HFFc6 (cell line): ENCODE measurements at places on chromosomes 3 and 15. TPM values are rescaled to one million over a fixed set of nuclear protein-coding genes. Genes with fewer than 3 reads are reported as not detected.

SEMA6D gene
- total RNA-seq: 1.6 to 2.4 TPM (median 2.3 TPM) in 3 replicates

GRCh38 chr3:58004973-58005372 is 3.2 kb upstream of the FLNB start:
- H3K4me3 ChIP-seq: peak overlapping the region; percentile 26; the same call in 1 of the 2 replicates
- peaks cover 3% of the 10 kb centered on the region for H3K27me3 ChIP-seq
- H3K36me3 ChIP-seq: peaks cover 6% of the 10 kb centered on the region; the same call in 1 of the 2 replicates
- peaks cover 45% of the 10 kb centered on the region for H3K4me1 ChIP-seq
- peak overlapping the region; percentile 99 for H3K27ac ChIP-seq

DNA sequence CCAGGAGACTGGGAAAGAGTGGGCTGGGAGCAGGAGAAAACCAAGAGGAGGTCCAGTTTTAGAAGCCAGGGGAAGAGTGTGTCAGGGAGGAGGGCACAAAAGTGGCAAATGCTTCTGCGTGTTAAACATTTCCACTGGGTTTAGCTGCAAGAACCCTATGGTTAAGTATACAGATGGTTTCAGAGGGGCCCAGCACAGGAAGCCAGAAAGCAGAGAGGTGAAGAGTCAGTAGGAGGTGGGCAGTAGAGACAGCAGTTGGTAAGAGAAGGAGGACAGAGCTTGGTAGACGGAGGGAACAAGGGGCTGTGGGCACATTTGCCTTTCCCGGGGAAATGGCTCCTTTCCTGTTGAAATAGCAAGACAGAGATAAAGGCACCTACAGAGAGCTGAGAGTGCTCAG is 133.8 kb downstream of the EPHB1 start:
- no peak overlapping the region for H3K27ac ChIP-seq
- H3K4me3 ChIP-seq: no peak overlapping the region
- H3K36me3 ChIP-seq: no peaks in the 10 kb centered on the region

DNA sequence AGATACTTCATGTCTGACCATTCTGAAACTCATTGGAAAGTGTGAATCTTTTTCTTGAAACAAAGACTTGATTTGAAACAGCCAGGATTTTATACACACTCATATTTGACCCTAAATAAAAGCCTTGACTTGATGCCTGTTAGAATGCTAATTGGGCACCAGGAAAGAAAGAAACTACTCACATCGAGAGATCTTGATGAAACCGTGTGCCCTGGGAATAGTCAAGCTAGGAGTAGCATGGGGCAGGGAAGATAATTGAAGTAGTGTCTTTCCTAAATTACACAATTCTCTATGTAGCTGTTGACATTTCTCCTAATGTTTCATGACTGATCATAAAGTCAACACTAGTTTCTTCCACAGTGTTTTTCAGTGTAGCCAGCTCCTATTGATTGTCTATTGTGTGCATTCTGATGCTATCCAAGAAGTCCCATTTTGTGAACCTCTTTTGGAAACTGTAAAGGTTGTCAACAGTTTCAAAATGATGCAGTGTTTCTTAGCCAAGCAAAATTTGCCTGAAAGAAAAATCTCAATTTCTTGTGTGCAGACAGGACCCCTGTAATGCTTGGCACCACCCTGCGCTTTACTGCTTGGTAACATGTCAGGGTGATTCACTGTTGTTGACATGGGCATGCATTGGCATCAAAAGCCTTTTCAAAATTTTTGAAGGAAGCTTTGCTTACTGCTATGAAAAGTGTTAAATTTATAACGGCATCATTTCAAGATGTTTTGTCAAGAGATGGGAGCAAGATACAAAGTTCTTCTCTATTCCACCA is 52.5 kb upstream of the OTOL1 start:
- no peaks in the 10 kb centered on the region for H3K36me3 ChIP-seq
- H3K4me1 ChIP-seq: no peaks in the 10 kb centered on the region
- no peaks in the 10 kb centered on the region for H3K27me3 ChIP-seq
- no peak overlapping the region for H3K4me3 ChIP-seq
- H3K27ac ChIP-seq: no peak overlapping the region
- DNase-seq: no peak

GRCh38 chr15:80494351-80494751 is 90.2 kb downstream of the ARNT2 start:
- peaks cover 20% of the 10 kb centered on the region for H3K36me3 ChIP-seq
- H3K27ac ChIP-seq: peak overlapping the region; percentile 87
- H3K4me3 ChIP-seq: peak overlapping the region; percentile 31
- peaks cover 2% of the 10 kb centered on the region; the same call in 1 of the 2 replicates for H3K27me3 ChIP-seq

GRCh38 chr15:81776976-81777375 is 268.8 kb downstream of the MEX3B start:
- H3K4me1 ChIP-seq: no peaks in the 10 kb centered on the region
- no peak overlapping the region for H3K27ac ChIP-seq
- H3K36me3 ChIP-seq: no peaks in the 10 kb centered on the region
- no peak for DNase-seq

CCDC33 gene
- not detected in 3 replicates for total RNA-seq

- no peaks in the 10 kb centered on the region for H3K36me3 ChIP-seq
- no peak overlapping the region for H3K27ac ChIP-seq
- no peaks in the 10 kb centered on the region for H3K4me1 ChIP-seq
- no peak for DNase-seq
- H3K27me3 ChIP-seq: no peaks in the 10 kb centered on the region; the same call in none of the 2 replicates
These were observed 246.5 kb upstream of the MDFIC2 start for GRCh38 chr3:70558956-70559355.

B3GALNT1 gene
- 0.39 to 4.0 TPM (median 3.2 TPM) in 3 replicates for total RNA-seq

KNG1 gene
- not detected in 3 replicates for total RNA-seq

DNA sequence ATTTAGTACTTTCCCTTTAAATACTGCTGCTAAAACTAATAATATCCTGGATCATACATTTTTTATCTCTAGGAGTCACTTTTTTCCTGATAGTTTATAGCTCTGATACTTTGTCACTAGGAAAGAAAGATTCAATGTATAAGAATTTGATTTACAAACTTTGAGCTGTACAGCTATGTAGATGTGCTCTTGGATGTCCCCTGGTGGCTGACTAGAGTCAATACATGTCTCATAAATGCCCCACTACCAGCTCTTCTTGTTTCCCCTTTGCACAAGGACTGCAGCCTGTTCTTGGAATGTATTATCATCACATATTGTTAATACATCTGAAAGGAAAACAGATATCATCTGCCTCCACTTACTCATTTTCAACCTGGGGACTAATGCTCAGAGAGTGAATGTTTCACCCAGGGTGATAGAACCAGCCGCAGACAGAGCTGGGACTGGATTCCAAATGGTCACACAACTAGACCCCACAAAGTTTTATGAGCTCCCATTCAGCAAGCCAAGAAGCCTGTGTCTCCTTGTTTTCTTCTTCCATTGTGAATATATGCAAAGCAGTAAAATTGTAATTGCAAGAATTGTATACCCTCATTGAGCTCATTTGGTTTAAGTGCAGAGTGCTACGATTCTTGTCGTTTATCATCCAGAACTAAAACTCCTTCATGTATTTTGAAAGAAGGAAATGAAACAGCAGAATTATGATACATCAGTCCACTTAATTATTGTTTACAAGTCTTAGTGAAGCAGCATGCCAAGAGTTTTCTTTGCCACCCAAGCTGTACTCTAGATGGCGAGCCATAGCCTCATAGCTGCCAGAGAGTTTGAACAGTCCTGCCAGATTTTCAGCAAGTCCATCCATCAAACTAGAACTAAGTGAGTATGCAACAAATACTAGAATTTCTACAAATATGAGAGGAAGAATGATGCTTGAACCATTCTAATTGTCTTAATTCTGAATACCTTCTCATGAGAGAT is 261.6 kb upstream of the LMCD1 start:
- no peaks in the 10 kb centered on the region for H3K27me3 ChIP-seq
- peak; percentile 29 for DNase-seq
- no peaks in the 10 kb centered on the region for H3K4me1 ChIP-seq
- H3K27ac ChIP-seq: no peak overlapping the region
- H3K36me3 ChIP-seq: no peaks in the 10 kb centered on the region

AADACL2 gene
- not detected in 2 replicates for total RNA-seq

- H3K36me3 ChIP-seq: peaks cover 5% of the 10 kb centered on the region; the same call in 1 of the 2 replicates
- H3K4me3 ChIP-seq: no peak overlapping the region; the same call in 1 of the 2 replicates
- peak overlapping the region; percentile 74 for H3K27ac ChIP-seq
- DNase-seq: peak; percentile 88
- peaks cover 58% of the 10 kb centered on the region for H3K4me1 ChIP-seq
- no peaks in the 10 kb centered on the region for H3K27me3 ChIP-seq
These were observed 40.7 kb upstream of the LMCD1 start for GRCh38 chr3:8460815-8461456.

GRCh38 chr15:99656205-99656604 is 77.0 kb downstream of the LYSMD4 start:
- H3K4me1 ChIP-seq: peaks cover 10% of the 10 kb centered on the region
- no peaks in the 10 kb centered on the region for H3K27me3 ChIP-seq
- no peak overlapping the region for H3K4me3 ChIP-seq
- H3K36me3 ChIP-seq: peaks cover 18% of the 10 kb centered on the region
- H3K27ac ChIP-seq: no peak overlapping the region

DNA sequence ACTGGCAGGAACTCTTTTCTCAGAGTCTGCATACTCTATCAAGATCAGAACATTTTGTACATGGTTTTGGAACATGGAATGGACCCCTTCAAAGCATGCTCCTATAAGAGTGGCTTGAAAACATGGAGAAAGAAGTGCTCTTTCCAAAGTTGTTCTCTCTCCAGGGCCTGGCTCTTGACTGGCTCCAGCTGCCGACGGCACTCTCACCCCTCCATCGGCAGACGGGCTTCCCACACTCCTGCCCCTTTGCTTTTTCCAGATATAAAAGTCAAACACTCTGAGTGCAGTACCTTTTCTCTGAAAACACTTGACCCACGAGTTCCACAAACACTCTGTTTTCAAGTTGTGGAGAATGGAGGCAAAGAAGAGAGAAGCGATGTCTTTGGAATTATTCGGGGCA is 72.5 kb upstream of the ONECUT1 start:
- no peaks in the 10 kb centered on the region for H3K36me3 ChIP-seq
- H3K27ac ChIP-seq: no peak overlapping the region
- DNase-seq: no peak
- no peak overlapping the region for H3K4me3 ChIP-seq
- no peaks in the 10 kb centered on the region; the same call in 1 of the 2 replicates for H3K27me3 ChIP-seq
- H3K4me1 ChIP-seq: no peaks in the 10 kb centered on the region

DNA sequence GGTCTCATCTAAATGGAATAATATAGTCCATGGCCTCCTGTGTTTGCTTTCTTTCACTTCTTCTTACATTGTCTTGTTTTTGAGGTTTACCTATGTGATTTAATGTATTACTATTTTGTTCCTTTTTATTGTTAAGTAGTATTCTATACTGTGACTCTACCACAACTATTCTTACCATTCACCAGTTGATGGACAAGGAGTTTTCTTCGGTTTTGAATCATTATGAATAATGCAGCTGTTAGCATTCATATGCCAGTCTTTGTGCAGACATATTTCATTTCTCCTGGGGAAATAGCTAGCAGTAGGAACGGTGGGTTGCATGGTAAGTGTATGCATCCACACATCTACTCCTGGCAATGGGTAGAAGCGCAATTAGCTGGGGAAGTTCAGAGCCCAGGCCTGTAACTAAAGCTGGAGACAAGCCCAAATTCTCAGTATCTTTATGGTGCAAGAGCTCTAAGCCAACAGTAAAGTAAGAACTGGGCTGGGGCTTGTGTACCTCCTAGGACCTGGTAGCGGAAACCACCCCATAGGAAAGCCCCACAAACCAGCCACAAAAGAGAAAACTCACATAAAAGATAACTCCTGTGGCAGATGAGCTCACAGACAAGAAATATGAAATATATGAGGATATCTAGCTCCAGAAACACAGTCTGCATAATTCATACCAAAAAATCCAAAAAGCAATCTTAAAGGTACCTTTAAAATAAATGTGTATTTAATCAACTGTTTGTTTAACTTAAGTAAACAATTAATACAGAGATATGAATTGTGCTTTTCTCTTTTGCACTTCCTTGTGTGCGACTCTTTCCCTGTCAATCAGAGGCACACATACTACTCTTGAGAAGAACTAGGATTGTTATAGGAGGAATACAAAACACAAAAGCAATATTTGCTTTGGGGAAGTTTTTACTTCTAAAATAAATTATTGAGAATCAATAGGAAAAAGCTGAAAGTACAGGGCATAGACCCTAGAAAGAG is 2.7 kb upstream of the CSTA start:
- DNase-seq: no peak
- peaks cover 5% of the 10 kb centered on the region; the same call in 1 of the 2 replicates for H3K4me1 ChIP-seq
- no peaks in the 10 kb centered on the region for H3K36me3 ChIP-seq
- no peak overlapping the region for H3K27ac ChIP-seq
- H3K4me3 ChIP-seq: no peak overlapping the region

DNA sequence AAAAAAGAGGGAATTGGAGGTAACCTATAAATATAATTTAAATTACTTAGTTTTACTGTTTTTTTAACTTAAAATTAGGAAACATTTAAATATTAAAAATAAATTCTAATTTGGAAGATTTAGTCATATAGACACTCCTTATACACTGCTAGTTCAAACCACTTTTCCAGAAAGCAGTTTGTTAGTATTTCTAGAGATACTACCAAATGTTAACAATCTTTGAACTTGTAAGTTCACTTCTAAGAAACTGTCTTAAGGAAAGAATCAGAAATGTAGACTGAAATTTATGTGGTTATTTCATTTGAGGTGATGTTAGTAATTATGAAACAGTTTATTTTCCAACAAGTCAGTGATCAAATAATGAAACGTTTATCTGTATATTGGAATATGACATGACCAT is 22.7 kb downstream of the CTDSPL2 start:
- DNase-seq: no peak
- H3K27me3 ChIP-seq: peaks cover 4% of the 10 kb centered on the region; the same call in 1 of the 2 replicates
- H3K27ac ChIP-seq: no peak overlapping the region
- H3K36me3 ChIP-seq: peaks cover 22% of the 10 kb centered on the region
- no peak overlapping the region for H3K4me3 ChIP-seq
- H3K4me1 ChIP-seq: no peaks in the 10 kb centered on the region

SH2D7 gene
- not detected in 3 replicates for total RNA-seq

GRCh38 chr15:59543721-59544547 is 67.6 kb upstream of the GCNT3 start:
- no peaks in the 10 kb centered on the region for H3K36me3 ChIP-seq
- no peaks in the 10 kb centered on the region for H3K4me1 ChIP-seq
- DNase-seq: no peak
- no peak overlapping the region for H3K27ac ChIP-seq
- no peak overlapping the region for H3K4me3 ChIP-seq
- peaks cover 36% of the 10 kb centered on the region for H3K27me3 ChIP-seq

DNA sequence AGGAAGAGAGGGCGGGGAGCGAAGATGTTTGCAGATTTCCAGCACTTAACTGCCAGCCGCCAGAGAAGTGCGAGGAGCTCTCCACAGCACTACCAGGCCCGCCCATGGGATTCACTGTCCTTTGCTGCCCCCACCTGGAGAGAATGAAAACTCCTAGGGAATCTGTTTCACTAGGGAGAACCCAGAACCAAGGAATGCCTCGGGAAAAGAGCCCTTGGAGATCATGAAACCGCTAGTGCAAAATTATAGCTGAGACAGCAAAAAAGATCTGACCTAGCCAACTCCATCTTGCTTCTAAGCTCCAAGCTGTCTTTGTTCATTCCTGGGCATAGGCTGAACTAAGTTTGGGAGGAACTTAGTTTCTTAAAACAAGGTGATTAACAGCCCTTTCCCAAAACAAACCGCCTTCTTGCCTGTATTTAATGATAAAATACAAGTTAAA is 82.6 kb upstream of the GCNT3 start:
- no peak overlapping the region for H3K27ac ChIP-seq
- peak; percentile 86 for DNase-seq
- no peaks in the 10 kb centered on the region for H3K27me3 ChIP-seq
